RWPE2 (cell line): ENCODE measurements at places on chromosomes 13 and 19.

GRCh38 chr13:102901615-102902305, 55.9 kb downstream of the ERCC5 start:
- no peak for DNase-seq

DNA sequence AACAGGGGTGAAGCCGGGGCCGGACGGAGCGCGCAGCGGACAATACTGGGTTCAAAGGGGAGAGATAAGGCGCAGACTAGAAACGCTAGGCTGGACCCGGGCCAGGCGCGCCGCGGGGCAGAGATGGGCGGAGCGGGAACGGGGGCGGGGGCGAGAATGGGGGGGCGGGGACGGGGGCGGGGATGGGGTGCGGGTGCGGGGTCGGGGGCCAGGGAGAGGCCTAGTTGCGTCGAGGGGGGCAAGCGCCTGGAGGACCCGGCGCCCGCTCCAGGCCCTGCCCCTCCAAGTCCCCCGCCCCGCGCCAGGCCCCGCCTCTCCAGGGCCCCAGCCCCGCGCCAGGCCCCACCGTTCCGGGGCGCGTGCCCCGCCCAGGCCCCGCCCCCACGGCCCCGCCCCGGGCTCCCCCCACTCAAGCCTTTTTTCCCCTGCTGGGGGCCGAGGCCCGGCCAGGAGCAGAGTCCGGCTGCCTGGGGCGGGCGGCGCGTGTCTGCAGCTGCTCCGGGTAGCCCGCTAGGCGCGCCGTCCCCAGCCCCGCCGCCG, at the start of gene CERS4:
CERS4 (plus strand) TSS at position 449 of the 540 bp plus-strand sequence. CDS start 41,707 bp downstream, outside the sequence.
- no peak for DNase-seq

DNA sequence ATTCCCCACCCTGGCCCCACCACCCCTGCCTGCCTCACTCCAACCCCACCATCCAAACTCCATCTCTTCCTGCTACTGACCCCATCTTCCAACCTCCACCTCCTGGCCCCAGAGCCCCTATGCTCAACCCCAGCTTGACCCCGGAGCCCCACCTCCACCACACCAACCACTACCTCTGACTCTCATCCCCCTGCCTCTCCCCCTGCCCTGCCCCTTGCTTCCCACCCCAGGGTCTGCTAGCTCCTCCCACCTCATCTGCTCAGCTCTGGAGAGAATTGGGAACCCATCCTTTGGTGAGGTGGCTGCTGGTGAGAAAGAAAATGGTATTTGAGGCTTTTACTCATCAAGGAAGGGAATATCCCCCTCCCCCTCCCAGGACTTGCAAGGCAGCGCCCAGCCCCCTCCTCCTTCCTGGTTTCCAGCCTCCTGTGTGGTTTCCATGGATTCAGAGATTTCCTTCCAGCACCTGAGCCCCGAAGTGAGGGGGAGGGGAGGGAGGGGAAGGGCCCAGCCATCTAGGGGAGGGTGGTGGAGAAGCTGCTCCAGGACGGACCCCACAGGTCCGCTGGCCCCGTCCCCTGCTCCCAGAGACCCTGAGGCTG, 11.4 kb upstream of the PEPD start:
- DNase-seq, result no peak

DNA sequence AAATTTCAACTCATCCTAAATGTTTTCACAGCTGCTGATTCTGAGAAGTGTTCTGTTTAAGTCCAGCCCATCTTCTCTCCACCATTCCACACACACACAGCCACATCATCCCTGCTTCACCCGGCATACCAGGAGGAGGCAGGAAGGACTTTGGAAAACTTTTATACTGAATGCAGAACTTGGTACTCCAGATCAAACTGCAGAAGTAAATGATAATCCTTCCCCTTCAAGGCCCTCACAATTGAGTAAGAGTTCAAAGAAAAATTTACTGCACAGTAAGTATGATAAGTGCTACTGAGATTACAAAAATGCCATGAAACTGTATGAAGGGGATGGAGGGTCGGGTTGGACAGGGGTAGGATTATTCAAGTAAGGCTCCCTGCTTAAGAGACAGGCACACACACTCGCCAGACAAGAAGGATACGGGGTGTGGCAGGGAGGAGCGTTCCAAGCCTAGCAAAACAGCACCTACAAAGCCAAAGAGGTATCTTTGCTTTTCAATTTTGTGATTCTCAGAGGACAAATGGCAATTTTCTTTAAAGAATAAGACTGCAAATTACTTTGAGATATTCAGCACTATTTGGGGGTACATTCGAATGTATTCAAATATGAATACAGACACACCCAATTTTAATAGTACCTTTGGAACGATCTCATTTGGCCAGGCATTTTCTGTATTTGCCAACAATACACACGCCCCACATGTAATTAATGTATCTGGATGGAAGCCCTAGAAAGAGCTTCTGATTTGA, 2.5 kb downstream of the USP12 start:
- no peak for DNase-seq

DNA sequence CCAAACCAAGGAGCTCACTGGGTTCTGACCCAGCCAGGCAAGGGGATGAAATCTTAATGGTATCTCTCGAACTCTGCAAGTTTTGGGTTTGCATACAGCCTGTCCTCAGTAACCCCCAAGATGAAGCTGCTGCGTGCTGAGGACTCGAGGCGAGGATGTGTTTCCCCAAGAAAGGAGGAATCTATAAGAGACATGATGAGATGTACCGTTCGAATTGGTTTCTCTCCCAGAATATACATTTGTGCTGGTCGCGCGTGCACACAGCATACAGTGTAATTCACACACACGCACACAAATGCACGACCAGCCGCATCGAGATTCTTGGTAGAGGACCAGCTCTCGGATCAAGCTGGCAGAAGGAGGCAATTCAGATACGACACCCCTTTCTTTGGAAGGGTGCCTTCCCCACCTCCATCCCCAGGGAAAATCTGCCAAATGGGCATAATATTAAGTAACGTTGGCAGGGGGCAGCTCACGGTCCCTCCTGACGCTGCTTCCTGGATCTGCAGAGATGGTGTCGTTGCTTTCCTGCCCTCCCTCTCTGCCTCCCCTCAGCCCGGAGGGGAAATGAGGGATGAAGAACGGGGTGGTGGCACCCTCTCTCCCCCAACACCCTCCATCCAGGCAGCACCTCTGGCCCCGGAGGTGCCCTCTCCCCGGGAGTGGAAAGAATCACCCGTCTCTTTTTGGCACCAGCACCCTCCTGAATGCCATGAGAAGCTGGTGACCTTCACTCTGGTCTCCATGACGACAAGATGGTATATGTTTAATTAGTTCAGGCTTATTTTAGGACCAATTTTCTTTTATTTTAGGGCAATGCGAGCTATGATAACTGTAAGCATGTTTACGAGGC, 310.2 kb downstream of the ZNF536 start:
- DNase-seq, result no peak

- DNase-seq, result no peak
Measured at GRCh38 chr19:46717716-46718143, 816 bp upstream of the PRKD2 start.

GRCh38 chr13:32622827-32623226, 36.6 kb downstream of the PDS5B start:
- no peak for DNase-seq

DNA sequence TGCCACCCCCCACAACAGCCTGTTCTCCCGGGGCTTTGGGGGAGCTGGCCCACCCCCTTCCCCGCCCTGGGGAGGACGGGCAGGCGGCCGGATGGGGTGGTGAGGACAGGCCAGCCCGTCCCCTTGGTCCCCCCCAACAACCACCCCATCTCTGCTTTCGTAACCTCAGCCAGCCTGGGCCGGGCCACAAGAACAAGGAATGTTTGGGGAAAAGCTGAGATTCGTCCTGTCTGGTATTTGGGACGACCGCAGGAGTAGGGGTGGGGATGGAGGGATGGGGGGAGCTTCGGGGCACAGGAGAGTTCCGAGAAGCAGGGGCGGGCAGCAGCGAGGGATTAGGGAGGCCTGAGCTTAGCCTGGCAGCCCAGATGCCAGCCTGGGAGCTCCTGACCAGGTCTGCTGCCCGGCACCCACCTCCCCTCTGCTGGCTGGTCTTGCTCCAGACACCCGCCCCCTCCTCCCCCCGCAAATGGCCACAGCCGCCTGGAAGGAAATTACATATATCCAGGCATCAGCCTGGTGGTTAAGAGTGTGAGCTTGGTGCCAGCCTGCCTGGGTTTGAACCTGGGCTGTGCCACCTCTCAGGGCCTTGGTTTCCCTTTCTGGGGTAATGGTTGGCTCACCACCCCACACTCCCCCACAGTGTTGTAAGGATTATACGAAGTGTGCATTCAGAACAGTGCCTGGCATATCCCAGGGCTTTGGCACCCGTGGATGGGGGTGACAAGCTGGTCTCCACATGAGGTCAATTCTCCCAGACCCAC, at the start of gene PODNL1:
PODNL1 (minus strand) TSS at position 117 of the 764 bp plus-strand sequence. CDS start 236 bp downstream, outside the sequence.
- DNase-seq, result no peak

DNA sequence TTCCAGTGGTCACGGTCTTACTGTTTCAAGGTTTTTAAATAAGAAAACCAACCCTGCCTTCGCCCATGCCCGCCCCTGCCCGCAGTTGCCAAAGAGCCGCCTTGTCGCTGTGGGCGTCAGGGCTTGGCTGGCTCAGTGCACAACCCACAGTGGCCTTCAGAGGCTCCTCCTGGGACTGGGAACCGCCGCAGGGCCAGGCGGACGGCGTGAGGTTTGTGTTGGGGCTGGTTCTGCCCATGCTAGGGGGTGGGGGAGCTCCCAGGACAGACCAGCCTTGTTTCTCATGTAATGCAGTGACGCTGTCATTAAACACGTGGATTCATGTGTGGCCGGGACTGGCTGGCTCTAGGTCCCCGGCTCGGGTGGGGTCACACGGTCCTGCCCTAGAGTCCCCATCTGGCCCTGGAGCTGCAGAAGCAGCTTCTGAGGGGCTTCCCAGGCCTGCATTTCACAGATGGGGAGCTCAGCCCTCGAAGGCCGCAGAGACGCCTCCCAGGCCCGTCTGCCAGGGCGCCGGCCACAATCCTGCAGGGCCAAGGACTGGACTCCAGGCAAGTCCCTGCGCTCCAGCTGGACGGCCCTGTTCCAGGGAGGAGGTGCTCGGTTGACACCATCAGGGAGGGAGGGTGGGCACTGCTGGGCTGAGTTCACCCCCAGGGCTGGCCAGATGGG, 2.4 kb upstream of the TEKTIP1 start:
- no peak for DNase-seq

DNA sequence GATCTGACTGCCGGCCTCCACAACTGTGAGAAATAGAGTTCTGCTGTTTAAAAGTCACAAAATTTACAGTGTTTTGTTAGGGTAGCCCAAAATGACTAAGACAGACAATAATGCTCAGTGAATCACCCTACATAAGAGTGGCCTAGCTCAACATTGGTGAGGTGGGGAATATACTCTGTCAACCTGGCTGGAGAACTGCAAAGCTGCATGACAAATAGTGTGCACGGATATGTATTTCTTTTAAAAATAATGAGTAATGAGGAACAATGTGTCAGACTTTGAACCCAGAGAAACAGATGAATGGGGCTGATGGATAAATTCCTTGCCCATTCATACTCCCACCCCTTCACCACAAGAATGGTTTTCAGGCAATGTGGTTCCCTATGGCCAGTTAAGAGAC, 372.4 kb downstream of the SUCLA2 start:
- no peak for DNase-seq

DNA sequence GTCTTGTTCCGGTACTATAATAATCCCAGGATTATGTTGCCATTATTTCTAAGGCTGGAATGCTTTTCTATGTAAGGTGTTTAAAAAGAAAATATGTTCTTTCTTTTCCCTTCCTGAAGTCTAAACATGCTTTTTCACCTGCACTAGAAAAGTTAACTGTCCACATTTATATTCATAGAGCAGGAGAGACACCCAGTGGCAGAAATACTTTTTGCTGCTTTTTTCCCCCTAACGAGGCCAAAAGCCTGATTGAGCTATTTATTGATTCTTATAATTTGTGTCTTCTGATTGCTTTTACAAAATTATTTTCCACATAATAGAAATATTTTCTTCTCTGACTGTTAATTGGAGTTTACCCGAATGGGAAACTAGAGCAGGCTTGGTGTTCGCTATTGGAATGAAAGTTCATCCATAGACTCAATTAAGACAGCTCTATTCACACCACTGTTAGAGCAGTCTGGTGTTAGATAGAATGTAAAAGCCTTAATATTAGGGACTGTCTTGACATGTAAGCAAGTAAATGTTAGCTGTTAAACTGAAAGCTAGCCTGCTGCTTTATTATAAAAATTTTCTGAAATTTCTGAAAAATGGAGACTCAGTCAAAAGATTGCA, 15.8 kb downstream of the GPR180 start:
- no peak for DNase-seq

GRCh38 chr19:48815870-48816501, 5.2 kb upstream of the BCAT2 start:
- no peak for DNase-seq

DNA sequence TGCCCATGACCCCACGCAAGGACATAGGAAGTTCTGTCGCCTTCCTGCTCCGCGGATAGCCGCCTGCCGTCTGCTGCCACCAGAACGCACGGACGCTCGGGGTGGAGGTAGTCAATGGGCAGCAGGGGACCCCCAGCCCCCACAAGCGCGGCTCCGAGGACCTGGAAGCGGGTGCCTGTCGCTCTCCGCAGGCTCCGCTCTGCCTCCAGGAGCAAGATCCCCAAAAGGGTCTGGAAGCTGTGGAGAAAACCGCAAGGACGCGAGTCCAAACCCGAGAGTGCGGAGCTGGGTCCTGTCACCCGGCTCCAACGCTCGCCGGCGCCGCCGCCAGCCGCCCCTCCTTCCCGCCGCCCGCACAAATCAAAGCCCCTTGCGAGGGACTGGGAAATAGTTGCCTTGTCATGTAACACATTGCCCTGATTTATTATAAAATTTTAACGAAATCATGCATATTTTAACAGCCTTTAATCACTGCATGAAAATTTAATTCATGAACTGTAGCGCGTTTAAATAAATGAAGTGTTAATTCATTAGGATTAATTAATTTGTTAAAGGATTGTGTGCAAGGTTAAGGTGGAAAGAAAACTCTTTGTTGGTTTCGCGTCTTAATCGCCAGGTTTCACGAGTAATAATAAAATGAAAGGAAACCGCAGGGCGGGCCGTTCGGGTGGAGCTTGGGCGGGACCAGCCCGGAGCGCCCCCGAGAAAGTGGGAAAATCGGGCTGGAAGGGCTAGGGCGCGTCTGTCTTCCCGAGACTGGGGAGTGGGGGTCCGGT, 5.5 kb upstream of the POU4F1 start:
- no peak for DNase-seq

GRCh38 chr19:35437406-35437951, 10.6 kb upstream of the FFAR2 start:
- DNase-seq, result no peak

- no peak for DNase-seq
Measured at GRCh38 chr13:110271313-110271712, 35.6 kb downstream of the COL4A1 start.

DNA sequence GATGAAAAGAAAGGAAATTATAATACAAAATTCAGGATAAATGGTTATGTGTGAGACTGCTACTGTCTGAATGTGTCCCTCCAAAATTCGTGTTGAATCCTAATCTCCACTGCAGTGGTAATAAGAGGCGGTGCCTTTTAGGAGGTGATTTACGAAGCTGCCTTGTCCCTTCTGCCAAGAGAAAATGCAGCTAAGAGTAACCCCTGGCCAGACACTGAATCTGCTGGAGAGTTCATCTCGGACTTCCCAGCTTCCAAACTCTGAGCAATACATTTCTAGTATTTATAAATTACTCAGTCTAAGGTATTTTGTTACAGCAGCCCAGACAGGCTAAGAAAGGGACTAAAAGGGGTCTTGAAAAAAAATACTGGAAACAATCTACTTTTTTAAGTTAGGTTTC, 152.6 kb downstream of the KLF12 start:
- no peak for DNase-seq

GRCh38 chr19:40267601-40267997, 17.5 kb downstream of the AKT2 start:
- DNase-seq, result no peak

- no peak for DNase-seq
Measured at GRCh38 chr13:67806796-67807195, 576.7 kb upstream of the PCDH9 start.

- DNase-seq, result no peak
Measured at GRCh38 chr19:30722761-30723160, 350.6 kb downstream of the ZNF536 start.
